T-helper 2 cell treated with Interferon-gamma antibody and Interleukin-4, amounts not matched to agents 5 μg/mL and 100 μg/mL, for 36 hours (primary cell): ENCODE measurements at places on chromosomes 16 and 17.

DNA sequence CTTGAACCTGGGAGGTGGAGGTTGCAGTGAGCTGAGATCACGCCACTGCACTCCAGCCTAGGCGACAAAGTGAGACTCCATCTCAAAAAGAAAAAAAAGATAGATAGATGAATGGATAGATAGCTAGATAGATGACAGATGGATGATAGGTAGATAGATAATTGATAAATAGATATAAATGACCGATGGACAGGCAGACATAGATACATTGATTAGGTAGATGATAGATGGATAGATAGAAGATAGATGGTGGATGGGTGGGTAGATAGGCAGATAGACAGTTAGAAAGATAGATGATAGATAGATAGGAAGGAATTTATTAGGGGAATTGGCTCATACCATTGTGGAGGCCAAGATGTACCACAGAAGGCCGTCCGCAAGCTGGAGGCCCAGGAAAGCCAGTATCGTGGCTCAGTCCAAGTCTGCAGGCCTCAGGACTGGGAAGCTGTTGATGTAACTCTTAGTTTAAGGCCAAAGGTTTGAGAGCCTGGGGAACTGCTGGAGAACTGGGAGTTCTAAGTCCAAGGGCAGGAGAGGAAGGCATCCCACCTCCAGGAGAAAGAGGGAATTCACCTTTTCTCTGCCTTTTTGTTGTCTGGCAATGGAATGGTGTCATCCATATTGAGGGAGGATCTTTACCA, 156.1 kb downstream of the SEC14L1 start:
- no peak for DNase-seq

DNA sequence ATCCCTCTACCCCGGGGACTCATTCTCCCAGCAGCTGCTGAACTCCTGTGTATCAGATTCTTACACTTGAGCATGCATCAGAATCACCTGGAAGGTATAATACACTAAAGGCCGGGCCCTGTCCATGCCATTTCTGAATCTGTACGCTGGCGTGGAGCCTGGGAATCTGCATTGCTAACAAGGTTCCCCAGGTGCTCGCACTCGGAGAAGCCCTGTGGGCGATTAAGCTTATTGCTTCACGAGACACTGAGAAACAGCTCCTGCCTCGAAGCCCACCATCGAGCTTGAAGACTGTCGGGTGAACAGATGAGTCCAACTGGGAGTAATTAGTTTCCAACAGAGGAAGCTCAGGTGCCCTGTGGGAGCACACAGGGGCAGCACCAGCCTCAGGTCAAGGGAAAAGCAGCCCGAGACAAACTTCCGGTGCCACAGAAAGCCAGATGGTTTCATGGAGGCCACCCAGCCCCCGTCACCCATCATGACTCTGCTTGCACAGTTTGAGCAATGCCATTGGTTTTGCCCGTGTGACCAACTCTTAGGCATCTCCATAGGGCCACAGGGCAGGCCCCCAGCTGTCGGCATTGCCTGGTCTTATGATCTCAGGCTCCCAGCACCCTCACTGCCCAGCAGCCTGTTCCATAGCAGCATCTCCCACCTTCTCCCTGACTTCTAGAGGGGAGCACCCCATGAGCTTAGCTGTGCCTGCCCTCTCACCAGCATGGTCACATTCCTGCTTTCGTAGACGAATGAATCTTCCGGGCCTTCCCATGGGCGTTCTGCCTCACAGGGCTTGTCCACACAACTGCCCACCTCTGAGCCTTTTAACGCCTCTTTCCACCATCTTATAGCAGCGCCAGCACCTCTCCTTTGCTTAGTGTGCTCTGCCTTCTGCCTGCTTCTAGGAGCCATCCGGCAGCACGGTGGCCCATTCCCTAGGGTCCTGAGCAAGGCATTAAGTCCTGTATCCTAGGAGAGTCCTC, 10.9 kb downstream of the CTRB2 start:
- no peak for DNase-seq

DNA sequence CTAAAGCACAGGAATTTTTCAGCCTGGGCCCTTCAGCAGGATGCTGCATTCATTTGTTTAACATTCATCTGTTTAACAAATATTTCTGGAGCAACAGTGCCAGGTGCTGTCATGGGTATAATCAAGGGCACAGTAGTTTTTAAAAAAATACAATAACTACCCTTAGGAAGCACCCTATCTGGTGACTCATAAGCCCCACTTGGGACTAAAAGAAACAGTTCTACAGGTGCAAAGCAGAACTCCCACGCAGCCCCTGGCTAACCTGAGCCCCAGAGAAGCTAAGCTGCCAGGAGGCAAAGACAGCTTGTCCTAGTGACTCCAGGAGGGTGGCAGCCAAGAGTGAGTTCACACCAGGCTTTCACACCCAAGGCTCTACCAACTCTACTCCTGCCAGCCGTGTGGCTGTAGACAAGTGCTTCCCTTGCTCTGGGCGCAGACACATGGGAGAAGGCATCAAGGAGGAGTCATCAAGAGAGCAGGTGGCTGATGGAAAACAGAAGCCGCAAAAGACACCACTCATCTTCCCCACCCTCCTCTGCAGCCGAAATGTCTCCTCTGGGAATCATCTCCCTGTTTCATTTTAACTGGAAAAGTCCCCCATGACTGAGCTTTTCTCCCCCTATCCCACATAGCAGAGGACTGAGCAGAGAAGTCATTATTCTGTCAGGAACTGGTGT, 14.4 kb downstream of the CUEDC1 start:
- no peak for DNase-seq

- DNase-seq: no peak
Measured at GRCh38 chr17:46013502-46014165, 14.6 kb downstream of the STH start.

DNA sequence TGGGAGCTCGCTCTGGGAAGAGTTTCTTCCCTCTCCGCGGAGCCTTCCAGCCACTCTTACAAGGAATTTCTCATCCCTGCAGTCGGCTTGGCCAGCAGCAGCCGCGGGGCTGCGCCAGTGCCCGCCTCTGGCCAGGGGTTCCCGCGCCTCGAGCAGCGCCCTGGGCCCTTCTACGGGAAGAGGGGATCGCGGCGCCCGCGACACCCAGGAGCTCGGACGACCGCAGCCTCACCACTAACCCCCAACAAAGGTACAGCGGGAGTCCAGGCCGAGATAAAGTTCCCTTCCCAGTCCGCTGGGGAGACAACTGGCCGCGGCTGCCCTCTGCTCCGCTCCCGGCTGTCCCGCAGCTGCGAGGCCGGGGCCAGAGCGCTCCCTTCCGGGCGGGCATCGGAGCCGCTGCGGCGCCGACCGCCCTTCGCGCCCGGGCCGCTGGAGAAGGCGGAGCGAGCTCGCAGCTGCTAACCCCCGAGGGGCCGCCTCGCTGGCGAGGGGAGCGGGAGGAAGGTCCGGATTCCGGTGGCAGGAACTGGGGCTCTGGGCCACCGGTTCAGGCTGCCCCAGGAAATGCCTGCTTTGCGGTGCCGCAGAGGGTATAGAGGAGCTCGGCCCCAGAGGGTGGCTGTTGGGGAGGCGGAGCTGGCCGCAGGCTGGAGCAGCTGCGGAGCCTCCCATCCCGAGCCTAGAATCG, 3.6 kb upstream of the HS3ST3B1 start:
- peak; percentile 31 for DNase-seq

- no peak for DNase-seq
Measured at GRCh38 chr17:28788100-28788499, 44.3 kb downstream of the TRAF4 start.

DNA sequence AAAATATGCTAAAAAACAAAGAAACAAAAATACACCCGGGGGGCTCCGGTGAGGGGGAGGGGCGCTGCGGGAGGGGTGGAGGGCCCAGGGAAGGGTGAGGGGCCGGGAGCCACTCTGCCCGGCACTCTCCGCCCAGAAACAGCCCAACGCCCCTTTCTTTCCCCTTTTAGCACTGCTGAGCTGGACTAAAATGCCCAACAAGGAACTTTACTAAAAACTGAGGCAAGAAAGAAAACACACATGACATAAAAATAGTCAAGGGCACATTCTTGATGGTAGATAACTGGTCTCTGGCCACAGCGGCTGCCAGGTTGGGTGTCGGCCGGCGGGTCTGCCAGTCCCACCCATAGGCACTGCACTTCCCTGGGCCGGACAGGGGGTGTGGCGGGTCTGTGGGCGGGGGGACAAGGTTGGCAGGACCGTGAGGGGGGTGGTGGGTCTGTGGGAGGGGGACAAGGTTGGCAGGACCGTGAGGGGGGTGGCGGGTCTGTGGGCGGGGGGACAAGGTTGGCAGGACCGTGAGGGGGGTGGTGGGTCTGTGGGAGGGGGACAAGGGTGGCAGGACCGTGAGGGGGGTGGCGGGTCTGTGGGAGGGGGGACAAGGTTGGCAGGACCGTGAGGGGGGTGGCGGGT, 20.9 kb downstream of the METRNL start:
- DNase-seq: no peak
